ENCODE measurements at places on chromosomes 4 and X. TPM values are rescaled to one million over a fixed set of nuclear protein-coding genes. Genes with fewer than 3 reads are reported as not detected.

FHDC1 gene
- total RNA-seq: 2.6 TPM

VCX2 gene
- total RNA-seq: not detected

MAPK10 gene
- total RNA-seq: 135 TPM

EREG gene
- 3.9 TPM for total RNA-seq

HS6ST2 gene
- 23.4 TPM for total RNA-seq

PLP1 gene
- 19.0 TPM for total RNA-seq

GRCh38 chrX:153989973-153990655 lies 17.6 kb downstream of the TMEM187 start:
- DNase-seq: no peak

GRCh38 chr4:162061214-162061613 lies 102.6 kb downstream of the FSTL5 start:
- DNase-seq: no peak

DNA sequence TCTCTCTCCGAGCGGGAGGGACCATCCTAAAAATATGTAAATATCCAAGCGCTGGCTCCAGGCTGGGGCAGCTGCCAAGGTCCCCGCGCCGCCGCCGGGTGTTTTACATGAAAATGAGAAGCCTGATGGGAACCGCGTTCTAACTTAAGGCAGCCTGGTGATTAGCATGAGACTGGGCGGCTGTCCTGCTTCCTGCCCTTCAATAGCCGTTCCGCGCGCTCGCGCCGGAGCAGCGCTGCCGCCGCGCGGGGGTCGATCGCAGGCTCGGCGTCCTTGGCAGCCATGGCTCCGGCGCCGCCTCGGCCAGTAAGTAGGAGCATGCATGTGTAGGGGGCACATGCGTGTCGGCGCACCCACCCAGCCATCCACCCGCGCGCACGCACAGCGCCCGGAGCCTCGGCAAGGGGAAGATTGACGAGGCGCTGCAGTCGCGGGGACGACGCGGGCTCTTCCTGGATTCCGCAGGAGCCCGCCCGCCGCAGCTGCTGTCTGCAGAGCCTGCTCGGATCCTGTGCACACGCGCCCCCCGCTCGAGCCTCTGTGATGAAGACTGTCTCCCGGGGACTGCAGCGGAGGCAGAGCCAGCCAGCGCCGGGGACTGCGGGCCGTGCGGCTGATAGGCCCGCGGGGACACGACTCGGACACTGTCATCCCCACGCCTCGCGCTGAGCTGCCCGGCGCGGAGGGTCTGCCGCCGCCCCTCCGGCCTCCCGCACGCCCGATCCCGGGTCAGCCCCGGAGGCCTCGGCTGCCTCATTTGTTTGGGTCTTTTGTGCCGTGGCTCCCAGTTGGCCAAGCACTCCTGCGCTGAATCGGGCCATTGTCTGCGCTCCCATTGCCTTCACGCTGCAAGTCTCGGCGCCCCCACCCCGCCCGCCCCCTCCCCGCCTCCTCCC lies 734 bp downstream of the STOX2 start:
- peak; percentile 52 for DNase-seq

DNA sequence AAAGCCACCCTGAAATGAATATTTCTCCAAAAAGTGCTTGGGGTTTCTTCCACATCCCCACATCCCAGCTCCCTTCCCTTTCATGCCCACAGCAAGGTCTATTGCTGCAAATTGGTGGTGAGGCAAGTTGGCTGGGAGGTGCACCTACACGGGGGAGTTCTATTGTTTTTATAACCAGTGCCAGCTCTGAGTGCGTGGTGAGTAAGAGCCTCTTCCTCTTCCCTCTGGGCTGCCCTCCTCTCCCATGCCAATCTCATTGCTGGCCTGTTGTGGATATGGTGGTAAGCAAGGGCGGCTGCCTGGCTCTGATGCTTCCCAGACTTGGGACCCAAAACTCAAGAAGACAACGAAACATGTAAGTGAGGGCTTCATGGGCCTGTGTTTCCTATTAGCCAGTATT lies 204.3 kb downstream of the SHROOM3 start:
- DNase-seq: no peak

DNA sequence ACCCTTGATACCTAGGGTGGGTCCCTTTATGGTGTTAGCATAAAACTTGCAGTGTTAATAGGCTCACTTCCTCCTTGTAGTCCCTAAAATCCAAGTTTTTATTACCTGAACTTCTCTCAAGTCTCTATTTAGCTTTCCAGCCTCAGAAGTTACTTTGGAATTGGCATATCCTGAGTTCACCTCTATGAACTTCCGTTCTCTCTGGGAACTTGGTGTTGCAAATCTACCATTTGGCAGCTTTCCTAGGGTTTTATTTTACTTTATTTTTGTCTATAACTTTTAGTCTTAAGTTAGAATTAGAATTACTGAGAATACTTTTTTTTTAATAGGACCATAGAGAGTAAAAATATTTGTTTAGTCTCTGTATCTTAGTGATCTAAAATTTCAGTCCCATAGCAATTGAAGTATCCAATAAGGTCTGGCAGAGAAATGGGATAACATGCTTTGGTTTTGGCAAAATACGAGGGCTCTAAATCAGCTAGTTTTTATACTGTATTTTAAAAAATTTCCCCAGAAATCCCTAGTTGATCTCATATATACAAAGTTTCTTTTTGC lies 30.3 kb upstream of the NAF1 start:
- no peak for DNase-seq

DNA sequence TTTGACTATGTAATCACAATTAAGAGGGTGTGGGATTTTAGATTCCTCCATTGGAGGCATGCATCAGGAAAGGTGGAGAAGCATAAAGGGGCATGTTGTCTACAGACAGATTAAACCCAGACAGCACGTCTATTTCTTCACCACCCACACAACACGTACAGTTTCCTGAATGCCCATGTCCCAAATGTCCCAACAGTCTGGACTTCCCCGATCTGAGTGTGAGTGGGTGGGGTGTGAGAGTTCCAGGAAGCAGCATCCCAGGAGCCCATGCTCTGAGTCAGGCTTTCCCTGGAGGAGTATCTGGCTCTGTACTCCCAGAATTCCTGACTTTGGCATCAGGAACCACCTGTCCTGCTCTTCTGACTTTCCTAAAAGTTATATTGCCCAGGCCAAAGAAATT lies 30.8 kb upstream of the NDP start:
- DNase-seq: no peak

GRCh38 chr4:185998791-185999190 lies 70.2 kb upstream of the TLR3 start:
- no peak for DNase-seq

GRCh38 chr4:75679876-75680575 lies 6.8 kb upstream of the G3BP2 start:
- no peak for DNase-seq

DNA sequence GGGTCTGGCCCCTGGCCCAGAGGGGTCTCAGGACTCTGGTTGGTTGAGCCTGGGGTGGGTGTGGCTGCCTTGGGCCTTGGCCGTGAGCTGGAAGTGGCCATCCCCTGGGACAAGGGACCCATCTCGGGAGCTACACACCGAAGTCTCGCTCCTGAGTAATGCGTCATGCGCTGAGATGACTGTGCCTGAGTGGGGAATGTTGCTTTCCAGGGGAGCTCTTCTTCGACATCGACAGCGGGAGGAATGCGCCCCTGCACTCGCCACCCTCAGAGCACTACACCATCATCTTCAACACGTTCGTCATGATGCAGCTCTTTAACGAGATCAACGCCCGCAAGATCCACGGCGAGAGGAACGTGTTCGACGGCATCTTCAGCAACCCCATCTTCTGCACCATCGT lies 38.5 kb downstream of the CCNQ start:
- DNase-seq: no peak

- DNase-seq: no peak
Measured at GRCh38 chrX:129724754-129725153, 14.0 kb upstream of the XPNPEP2 start.

GRCh38 chrX:31629195-31629594 lies 557.4 kb upstream of the FTHL17 start:
- peak; percentile 37 for DNase-seq

DNA sequence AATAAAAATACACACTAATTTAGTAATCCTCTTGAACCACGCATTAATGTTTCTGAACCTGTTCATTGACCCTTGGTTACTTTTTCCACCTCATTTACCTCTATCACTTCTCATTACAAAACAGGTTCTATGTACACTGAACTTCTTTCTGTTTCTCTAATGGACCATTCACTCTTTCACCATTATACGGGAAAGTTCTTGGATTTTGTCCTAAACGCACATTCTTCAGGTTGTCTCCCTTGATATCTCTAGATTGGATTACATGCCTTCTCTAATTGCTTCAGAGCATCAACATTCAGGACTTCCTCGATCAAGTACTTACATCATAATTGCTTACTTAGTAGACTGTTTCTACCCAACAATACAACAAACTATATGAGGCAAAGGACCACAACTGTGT lies 359.4 kb upstream of the FSTL5 start:
- no peak for DNase-seq

GRCh38 chrX:136067966-136068365 lies 79.4 kb upstream of the FHL1 start:
- DNase-seq: no peak

DNA sequence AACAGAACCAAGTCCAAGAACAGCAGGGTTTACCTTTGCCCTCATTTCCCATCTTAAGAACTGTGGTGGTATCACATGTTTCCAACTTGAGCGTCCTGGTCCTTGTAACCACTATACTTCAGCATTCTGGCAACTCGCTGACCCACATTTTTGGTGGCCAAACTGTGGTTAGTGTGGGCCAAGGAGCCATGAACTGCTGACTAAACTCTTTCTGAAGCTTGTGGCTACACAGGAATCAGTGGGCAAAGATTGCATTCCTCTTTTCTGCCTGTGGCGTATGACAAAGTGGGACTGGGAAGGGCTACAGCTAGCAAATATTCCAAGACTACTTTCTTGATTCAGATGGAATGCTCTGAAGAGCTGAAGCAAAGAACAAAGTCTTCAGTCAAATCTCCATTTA lies 106.3 kb upstream of the MID1 start:
- DNase-seq: no peak

- no peak for DNase-seq
Measured at GRCh38 chrX:119706616-119707015, 13.6 kb upstream of the SEPTIN6 start.

DNA sequence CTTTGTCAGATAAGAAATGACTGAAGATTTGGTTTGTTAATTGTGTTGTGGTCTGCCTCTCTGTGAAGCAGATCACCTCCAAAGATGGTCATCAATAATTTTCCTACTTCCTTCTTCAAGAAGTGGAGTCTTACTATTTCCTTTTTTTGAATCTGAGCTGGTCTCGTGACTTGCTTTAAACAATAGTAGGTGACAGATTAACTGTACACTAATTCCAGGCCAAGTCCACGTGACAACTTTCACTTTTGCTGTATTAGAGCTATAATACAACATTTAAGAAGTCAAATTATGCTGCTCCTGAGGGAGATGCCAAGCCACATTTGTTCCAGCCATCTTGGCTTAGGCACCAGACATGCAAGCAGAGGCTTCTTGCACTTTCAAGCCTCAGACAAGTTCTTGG lies 393.8 kb upstream of the GRID2 start:
- no peak for DNase-seq

DNA sequence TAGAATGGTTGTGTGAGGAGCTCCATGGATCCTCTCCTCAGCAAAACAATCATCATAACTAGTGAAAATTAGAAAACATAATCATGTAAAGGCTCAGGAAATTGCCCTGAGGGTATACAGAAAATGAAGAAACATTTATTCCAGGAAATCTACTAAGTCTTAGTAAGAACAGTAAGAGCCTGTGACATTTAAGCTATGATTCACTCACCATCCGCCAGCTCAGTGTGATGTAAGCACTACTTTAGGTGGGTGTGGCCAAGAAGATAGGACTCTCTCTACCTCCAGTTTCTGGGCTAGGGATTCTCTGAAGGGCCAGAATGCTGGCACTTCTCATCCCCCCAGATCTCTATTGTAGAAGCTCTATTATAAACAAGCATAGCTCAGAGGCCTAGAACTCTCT lies 147.5 kb downstream of the DLG3 start:
- peak; percentile 1 for DNase-seq
